ENCODE measurements at places on chromosomes 6 and 20.

- no peak for DNase-seq
These were observed 77.4 kb upstream of the TMEM170B start for GRCh38 chr6:11460001-11460668.

- no peak for DNase-seq
These were observed 710.2 kb upstream of the POU3F2 start for GRCh38 chr6:98124171-98124570.

GRCh38 chr6:43770372-43771209 is 580 bp downstream of the VEGFA start:
- DNase-seq = no peak

DNA sequence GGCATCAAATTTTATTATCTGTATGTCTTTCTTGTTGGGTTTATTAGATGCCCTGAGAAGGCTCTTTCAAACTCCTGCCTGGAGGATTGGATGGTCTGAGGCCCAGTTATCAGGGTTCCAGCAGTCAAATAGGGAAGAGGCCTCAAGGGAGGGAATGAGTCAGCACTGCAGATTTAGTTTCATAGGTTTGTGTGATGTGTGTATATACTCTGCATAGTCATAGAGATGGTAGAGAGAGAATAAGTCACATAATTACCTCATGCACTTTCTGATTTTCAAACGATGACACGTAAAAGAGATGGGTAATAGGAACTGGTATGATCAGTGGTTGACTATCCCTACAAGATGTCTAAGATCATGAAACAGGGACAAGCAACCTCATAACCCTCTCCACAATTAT is 82.1 kb downstream of the ADAT2 start:
- no peak for DNase-seq

DNA sequence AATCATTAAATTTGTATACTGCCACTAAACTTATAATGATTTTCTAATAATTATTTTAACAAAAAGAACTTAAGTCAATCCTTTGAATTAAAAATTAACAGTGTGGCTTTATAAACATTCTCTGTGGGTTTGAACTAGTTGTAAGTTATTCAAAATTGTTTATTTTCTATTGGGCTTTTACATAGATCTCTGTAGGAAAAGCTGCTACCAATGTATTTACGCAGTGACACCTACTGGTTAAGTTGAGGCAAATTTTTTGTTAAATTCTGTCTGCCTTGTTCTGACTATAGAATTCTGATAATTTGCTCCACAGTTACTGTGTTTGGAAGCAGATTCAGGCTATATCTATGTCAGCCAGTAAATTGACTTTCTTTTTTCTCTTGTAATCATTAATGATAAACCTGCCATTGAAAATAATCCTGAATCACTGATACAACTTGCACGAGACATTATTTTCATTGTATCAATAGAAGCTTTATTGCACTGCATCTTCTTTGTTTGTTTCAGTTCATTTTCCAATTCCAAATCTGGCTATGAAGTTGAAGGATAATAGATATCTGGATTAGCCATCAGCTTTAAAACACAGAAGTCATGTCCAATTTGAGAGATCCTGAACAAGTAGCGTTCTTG is 66.0 kb upstream of the UTRN start:
- DNase-seq = no peak

DNA sequence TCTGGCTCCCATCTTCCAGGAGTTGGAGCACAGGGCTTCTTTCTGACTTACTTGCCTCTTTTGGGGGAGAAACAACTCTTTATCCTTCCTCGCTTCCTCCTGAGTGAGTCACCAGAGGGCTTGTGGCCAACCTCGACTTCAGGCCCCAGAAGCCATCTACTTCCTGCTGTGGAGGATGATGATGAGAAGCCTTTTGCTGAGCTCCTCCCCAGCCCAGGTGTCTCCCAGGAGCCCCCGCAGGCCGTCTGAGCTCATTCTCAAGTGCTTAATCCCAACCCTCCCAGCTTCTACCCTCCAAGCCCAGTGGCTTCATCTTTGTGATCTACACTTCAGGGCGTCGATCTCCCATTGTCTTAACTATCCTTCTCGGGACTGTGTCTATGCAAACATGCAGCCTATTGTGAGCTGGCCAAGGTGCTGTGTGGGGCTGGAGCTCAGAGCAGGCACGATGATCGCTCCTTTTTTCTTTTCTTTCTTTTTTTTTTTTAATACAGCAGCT is 27.9 kb downstream of the SDCBP2 start:
- no peak for DNase-seq

DNA sequence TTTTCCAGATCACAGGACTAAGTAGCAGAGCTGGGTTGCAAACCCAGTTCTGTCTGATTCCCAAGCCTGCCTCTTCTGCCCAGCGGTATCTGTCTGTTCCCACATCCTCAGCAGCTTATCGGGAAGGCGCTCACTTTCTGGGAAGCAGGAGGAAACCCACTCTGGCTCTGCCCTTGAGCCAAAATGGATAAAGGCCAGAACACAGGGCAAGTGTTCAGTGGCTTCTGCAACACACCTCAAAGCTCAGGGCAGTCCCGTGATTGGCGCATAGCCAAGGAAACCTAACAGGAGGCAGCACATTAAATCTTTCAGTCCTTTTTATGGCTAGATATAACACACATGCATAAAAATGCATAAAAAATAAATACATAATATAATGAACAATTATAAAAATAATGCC is 262.2 kb downstream of the NRN1 start:
- no peak for DNase-seq

- DNase-seq = no peak
These were observed 6.3 kb upstream of the PLTP start for GRCh38 chr20:45918182-45918737.

DNA sequence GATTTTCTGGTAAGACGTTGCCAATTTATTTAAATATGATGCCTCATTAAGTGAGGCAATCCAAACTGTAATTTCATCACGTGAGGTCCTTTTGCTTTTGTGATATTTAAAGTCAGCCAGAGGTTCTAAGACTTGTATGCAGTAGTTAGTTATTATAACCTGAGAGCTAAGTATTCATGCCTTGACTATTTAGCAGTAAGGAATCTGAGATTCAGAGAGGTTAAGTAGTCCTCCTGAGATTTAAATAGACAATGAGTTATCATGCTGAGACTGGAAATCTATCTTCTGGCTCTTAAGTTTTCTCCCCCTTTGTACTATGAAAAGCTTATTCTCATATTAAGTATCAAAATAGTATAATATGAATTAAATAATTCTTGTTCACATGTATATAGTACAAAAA is 158.0 kb downstream of the UTRN start:
- no peak for DNase-seq

GRCh38 chr6:147203311-147204059 is 732 bp upstream of the STXBP5 start:
- peak; percentile 65 for DNase-seq

GRCh38 chr6:5486214-5486613 is 224.9 kb downstream of the FARS2 start:
- DNase-seq = no peak

- no peak for DNase-seq
These were observed 22.4 kb downstream of the ZMYND8 start for GRCh38 chr20:47334022-47334551.

- DNase-seq = no peak
These were observed 85.7 kb upstream of the SOX4 start for GRCh38 chr6:21507811-21508210.

DNA sequence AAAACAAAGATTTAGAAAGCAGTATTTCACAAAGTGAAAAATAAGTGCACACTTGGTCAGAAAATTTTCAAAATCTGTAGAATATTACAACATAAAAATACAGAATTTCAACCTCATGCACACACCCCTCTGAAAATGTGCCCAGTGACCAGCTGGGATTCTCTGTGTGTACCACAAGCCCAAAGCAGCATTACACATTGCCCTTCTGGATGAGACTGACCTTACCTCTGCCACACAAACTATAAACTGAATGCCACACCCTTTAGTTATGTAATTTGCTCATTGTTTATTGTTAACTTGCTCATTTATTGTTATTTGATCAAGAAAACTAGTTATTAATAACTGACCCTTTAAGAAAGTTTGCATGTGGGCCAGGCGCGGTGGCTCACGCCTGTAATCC is 303.0 kb downstream of the FOXC1 start:
- no peak for DNase-seq

- peak; percentile 20 for DNase-seq
These were observed 91.3 kb upstream of the PRDM1 start for GRCh38 chr6:105994591-105995390.

DNA sequence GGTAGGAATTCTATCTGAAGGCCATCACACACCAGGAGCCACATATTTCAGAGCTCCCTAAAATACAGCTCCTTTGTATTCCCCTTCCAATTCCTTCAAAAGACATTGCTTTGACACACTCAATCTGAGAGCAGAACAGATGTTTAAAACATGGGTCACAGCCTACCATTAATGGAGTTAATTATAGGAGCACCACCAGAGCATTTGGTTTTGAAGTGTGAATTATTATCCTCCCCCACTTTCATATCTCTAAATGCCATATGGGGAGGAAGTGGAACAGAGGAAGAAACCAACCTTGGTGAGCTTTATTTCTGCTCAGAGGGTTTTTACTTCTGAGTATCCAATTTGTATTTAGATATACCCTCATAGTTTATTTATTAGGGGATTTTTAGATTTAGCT is 50.7 kb upstream of the TNFRSF21 start:
- no peak for DNase-seq

DNA sequence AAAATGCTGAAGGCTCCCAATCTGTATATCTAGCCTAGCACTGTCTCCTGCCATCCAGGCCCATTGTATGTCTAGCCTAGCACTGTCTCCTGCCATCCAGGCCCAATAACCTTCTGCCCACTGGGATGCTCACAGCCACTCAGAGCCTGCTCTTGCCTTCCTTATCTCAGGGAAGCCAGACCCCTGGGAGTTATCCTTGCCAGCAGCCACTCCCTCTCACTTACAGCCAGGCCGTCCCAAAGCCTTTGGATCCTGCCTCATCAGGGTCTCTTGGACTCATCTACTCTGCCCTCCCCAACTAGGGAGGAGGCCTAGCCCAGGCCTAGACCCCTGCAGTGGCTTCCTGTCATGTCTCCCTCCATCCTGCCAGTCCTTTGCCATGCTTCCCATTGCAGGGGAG is 37.3 kb downstream of the KIF3B start:
- no peak for DNase-seq

DNA sequence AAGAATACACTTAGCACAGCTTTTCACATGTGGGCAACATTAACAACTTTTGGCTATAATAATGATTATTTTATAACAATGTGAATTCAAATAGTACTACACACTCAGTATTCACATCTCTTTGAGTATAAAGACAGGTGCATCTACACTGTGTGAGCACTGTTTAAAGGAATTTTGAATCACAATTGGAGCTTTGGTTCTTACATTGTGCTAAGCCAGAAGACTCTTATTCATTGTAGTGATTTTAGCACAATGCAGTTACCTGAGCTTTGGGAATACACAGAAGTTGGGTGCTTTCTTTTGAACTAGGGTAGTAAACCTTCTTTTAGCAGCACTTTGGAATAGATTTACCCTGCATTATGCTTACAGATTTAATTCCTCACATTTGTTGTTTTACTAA is 20.5 kb downstream of the RIMS1 start:
- DNase-seq = no peak

GRCh38 chr6:160881148-160881808 is 110.3 kb upstream of the MAP3K4 start:
- no peak for DNase-seq

DNA sequence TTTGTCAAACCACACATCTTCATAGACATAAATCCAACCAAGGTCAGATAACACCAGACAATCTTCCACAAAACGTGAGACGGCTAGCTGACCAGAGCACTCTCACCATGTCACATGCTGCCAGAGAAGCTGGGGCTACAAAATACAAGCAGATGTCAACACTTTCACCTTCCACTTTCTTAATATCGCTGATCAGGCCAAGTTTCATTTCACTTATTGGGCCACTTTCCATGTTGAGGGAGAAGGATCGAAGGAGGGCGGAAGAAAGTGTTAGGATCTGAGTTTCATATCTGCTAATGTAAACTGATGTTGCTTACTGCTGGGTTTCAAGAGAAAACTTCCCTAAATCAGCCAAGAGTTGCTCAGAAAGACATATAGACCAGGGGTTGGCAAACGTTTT is 177.0 kb upstream of the PRDM1 start:
- DNase-seq = no peak

DNA sequence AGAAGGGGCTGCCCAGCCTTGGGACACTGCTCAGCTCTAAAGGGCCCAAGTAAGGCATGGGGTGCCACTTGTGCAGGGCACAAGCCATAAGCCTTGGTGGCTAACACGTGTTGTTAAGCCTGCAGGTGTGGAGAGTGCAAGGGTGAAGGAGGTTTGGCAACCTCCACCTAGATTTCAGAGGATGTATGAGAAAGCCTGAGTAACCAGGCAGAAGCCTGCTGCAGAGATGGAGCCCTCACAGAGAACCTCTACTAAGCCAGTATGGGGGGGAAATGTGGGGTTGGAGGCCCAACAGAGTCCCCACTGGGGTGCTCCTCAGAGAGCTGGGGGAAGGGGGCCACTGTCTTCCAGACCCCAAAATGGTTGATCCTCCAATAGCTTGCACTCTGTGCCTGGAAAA is 32.6 kb downstream of the SERINC1 start:
- no peak for DNase-seq

- no peak for DNase-seq
These were observed 75.6 kb upstream of the GNRH2 start for GRCh38 chr20:2967841-2968240.

GRCh38 chr6:27797960-27798359 is 114.2 kb downstream of the OR2B2 start:
- DNase-seq = no peak

DNA sequence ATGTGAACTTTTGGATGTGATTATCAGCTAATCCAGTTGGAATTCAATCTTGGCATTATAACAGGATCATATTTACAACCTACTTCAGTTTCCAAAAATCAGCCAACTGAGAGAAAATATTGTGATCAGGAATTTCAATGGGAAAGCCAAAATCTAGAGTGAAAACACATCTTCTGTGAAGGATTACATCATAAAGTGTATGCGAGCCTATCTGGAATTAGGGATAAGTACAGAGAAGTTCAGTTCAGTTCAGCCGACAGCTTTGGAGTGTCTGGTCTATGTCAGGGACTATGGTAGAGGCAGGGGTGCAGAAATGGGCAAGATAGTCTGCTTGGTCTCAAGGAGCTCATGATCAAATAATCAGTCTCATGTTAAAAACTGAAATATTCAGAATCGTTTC is 12.3 kb upstream of the PRIM2 start:
- no peak for DNase-seq

DNA sequence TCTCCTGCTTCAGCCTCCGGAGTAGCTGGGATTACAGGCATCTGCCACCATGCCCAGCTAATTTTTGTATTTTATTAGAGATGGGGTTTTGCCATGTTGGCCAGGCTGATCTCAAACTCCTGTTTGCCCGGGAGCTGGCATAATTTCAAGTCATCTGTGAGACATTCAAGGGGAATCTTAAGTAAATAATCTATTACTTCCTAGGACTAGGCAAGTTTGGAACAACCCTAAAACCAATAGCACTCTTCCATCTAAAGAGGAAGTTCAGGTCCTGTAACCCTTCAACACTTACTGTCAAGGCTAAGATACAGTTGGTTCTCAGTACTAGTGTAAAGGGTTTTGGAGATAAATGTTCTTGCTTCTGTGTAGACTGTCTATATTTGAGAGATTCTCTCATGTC is 267.8 kb upstream of the IRAK1BP1 start:
- no peak for DNase-seq

GRCh38 chr6:110037726-110038295 is 59.7 kb downstream of the GPR6 start:
- DNase-seq = no peak
